GM12878 (cell line): ENCODE measurements at places on chromosomes 2 and 18.

DNA sequence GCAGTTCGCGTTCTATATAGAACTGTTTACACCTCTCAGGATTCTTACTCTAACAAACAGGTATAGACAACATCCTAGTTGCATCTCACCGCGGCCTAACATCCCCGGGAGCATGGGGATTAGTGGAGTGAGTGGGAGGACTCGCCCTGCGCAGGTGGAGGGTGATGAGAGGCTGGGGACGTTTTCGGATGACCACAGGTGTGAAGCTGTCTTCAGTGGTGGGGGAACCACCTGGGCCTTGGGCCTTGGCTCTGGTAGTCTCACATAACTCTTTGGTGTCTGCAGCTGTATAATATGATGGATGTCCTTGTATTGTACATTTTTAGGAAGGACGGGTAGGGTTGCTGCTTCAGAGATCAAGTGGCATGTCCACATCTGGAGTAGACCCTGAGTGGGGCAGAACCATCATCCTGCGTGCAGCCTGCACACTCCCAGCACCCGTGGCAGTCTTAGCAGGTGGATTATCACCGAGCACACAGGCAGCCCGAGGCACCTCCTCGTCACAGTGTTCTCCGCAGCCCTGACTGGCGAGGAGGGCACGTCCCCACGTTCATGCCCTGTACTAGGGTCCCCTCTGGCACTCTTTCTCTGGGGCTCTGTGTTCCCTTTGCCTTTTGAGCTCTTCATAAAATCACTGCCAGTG, 56.0 kb downstream of the AGAP1 start:
- DNase-seq = no peak

DNA sequence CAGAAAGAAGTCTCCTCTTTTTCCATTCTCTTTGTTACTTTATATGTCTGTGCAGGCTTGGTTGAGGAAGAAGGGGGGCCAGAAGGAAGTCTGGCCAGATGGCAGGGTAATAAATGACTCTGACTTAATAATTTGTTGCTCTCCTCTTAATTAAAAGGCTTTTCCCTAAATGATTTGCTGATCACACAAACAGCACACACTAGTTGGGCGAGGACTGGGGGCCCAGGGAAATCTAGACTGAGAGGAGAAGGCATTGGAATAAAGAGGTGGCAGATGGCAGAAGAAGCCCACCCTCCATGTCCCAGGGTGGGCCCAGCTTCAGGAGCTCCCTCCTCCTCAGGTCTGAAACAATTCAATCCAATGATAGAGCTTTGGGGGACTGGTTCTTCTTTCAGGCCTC, 12.7 kb upstream of the SMARCAL1 start:
- DNase-seq = no peak

DNA sequence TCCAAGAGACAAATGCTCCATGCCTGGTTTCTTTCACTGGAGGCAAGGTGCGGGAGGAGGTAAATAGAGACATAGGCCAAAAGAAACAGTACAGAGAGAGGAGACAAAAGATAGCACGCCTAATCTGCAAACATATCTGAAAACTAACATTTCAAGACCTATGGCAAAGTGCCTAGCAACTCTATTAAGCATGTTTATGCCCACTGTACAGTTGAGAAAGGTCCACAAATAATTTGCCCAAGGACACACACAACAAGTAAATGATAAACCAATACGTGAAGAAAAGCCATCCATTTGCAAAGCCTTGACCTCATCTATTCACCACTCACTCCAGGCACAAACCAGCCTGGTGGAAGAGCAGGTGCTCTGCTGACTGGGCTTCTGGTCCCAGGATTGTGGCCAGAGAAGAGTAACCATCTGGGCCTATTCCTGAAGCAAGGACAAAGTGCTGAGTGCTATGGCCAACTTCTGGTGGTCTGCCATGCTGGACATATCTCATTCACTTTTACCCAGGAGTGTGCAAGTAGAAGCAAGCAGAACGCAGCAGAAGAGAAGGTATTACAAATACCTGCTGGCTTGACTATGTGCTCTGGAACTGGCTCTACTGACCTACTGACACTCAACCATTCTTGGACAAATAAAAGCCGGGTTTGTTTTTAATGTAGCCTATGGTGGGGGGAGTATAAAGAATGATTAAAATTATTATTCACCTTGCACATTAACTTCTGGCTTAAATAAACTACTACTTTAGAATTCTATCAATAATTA, 25.3 kb downstream of the TMEM131 start:
- no peak for DNase-seq

GRCh38 chr2:143473216-143473615, 344.0 kb downstream of the ARHGAP15 start:
- no peak for DNase-seq

DNA sequence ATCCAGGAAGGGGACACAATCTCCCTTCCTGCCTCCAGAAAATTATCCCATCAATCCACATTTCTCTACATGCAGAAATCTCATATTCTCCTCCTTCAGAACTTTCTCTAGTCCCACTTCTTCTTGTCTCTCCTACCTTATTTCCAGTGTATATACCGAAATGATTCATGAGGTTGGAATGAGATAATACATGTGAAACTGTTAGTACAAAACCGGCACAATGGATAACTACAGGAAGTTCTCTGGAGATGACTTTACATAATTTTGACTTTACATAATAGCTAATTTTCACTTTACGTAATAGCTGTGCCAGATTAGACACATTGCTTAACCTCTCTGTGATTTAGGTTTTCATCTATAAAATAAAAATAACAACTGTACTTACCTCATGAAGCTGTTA, 801.3 kb downstream of the ERBB4 start:
- no peak for DNase-seq

GRCh38 chr2:15809404-15809803, 130.9 kb upstream of the MYCN start:
- DNase-seq = no peak

- DNase-seq = no peak
Observed at GRCh38 chr2:46439582-46439981, 39.8 kb upstream of the TMEM247 start.

- no peak for DNase-seq
Observed at GRCh38 chr18:52694804-52695203, 354.8 kb downstream of the DCC start.

GRCh38 chr2:235053651-235054050, 101.8 kb downstream of the SH3BP4 start:
- DNase-seq = no peak

DNA sequence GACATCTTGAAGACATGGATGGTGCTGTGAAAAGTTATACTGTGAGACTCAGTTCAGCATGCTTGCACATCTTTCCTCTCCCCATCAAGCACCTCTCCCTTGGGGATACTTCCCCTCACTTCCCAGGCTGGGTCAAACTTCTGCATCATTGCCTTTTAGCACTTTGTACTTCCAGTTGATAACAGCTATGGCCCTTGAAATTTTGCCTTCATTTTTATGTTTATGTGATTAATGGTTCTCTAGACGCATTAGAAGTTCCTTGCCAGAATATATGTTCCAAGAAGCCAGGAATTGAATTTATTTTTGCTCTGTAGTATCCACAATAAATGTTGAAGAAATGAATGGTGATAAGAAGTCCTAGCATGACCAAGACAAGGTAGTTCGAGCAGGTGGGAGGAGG, 120.9 kb upstream of the ST6GAL2 start:
- no peak for DNase-seq

DNA sequence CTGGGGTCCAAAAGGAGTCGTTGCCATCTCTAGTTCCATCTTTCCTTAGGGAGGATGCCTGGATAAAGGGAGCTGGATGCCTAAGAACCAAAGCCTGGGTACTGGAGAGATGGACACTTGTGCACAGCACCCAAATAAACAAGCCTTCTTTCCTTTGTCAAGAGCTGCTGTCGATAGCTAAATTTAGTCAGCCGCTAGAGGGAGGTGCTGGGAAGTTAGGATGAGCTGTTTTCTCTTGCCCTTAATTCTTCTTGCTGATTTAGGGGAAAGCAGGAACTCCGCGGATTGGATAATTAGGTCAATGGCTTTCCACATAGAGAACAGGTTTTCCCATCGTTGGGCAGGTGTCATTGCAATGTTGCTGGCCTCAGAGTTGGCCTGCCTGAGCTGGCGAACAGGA, 30.9 kb upstream of the SERPINB12 start:
- DNase-seq = no peak

GRCh38 chr2:150127346-150127990, 360.0 kb downstream of the RND3 start:
- DNase-seq = peak; percentile 37

- DNase-seq = no peak
Observed at GRCh38 chr2:224271617-224272236, 130.2 kb downstream of the FAM124B start.
